ENCODE measurements at places on chromosomes 3 and 15.

GRCh38 chr15:69852482-69852881 is 245.2 kb downstream of the TLE3 start:
- no peak for DNase-seq

DNA sequence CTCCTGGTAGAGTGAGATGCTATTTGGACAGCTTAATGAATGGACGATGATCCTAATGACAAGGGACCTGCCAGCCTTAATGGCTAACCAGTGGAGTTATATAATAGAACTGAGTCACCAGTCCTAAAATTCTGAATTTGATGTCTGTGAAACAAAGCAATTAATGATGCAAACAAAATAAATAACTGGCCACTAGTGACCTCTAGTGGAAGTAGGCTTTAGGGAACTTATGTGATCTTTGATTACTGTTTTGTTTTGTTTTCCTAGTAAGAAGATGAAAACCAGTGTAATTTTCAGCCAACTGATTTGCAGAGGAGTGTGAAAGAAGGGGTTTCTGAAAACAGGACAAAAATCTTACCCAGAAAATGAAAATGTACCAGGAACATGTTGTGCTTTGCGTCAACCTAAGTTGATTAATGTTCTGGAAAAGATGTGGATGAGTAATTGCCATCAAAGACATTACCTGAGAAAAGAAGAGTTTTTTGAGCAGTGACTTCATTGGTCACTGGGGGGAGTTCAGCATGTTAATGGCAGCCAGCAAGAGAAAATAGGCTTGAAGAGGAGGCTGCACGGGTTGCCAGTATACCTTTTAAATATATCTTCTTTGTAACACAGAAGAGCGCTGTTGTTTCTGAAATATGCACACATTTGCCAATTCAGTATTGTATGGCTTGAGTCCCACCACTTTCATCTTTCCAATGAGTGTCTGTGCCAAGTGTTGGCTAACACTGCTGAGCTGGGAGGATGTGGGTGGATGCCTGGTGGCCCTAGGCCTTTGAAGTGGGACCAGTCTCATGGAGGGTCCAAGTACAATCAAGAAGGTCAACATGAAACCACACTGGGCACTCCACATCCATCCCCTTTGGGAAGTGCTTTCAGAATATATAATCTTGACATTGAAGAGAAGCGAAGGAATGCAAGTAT is 9.3 kb downstream of the VEPH1 start:
- peak; percentile 48 for DNase-seq

DNA sequence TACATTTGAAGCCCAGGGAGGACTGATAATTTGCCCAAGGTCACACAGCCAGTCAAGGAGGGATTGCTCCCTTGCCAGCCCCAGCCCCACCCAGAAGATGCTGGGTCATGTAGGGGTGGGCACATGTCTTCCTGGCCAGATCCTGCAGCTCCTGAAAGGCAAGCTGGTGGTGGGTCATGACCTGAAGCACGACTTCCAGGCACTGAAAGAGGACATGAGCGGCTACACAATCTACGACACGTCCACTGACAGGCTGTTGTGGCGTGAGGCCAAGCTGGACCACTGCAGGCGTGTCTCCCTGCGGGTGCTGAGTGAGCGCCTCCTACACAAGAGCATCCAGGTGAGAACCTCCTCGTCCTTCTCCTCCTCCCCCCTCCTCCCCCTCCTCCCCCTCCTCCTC is 13.2 kb downstream of the ISG20 start:
- no peak for DNase-seq

- no peak for DNase-seq
Measured at GRCh38 chr15:81268881-81269601, 54.9 kb downstream of the STARD5 start.

GRCh38 chr3:97970156-97970555 is 2.1 kb downstream of the RIOX2 start:
- DNase-seq = no peak

DNA sequence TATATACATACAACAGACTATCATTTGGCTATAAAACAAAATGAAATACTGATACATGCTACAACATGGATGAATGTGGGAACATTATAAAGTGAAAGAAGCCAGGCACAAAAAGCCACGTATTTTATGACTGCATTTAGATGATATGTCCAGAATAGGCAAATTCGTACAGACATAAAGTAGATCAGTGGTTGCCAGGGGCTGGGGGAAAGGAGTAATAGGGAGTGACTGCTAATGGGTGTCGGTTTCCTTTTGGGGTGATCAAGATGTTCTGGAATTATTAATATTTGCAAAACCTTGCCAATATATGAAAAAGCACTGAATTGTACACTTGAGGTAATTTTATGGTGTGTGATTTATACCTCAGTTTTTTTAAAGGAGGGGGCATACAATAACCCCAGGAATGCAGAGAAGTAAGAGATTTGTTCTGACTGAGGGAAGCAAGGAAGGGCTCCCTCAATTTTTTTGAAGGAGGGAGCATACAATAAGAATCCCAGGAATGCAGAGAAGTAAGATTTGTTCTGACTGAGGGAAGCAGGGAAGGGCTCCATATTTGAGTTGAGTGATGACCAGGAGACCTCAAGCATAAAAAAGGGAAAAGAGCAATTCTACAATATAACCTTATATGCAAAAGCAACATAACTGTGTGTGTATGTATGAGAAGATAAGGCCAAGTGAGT is 6.2 kb downstream of the PSMD6 start:
- peak; percentile 7 for DNase-seq

DNA sequence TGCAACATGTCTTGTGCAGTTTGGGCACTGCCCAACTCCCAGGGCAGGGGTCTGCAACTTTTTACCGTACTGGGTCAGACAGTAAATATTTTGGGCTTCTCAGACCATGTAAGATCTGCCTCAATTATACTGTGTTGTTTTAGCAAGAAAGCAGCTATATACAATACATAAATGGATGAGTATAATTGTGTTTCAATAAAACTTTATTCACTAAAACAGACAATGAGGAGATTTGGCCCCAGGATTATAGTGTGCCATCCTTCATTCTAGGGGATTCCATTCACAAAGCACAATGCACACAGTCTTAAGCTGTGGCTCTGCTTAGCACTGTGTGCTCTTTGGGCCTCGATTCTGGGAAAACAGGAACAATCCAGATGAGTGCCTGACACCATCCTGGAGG is 354.4 kb upstream of the PROK2 start:
- DNase-seq = no peak

DNA sequence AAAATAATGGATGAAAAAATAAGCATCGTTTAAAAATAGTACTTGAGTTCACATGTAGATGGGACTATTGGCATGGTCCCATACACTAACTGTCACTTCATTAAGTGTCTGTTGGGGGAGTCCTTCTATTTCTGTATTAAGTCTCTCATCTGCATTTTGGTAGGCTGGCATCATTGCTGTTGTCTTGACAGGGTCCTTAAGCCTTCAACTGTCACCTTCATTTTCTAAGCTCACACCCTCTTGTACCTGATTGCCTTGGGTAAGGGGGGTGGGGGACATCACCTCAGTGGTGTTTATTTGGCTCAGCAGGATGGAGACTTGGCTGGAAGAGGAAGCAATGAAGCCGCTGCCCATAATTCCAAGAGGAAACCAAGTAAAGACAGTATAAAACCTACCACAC is 202.0 kb upstream of the VEPH1 start:
- no peak for DNase-seq

All from ACHN (cell line).